Activated T-helper 1 cell treated with anti-CD3 and anti-CD28 coated beads, Interleukin-12 subunit alpha, Interleukin-12 subunit beta, Interleukin-2, Interleukin-4 antibody, amounts not matched to agents 30 ng/mL and 10 ng/mL and 1 ng/mL, durations not matched to agents 14 hours and 24 hours and 36 hours (primary cell): ENCODE measurements at places on chromosomes 12 and 14. TPM values are rescaled to one million over a fixed set of nuclear protein-coding genes. Genes with fewer than 3 reads are reported as not detected.

- no peaks in the 10 kb centered on the region for H3K36me3 ChIP-seq
- no peak for DNase-seq
- H3K4me3 ChIP-seq: no peak overlapping the region
- peaks cover 2% of the 10 kb centered on the region for H3K27me3 ChIP-seq
- no peak overlapping the region for H3K27ac ChIP-seq
Measured at GRCh38 chr12:108143144-108143543, 14.1 kb downstream of the WSCD2 start.

DNA sequence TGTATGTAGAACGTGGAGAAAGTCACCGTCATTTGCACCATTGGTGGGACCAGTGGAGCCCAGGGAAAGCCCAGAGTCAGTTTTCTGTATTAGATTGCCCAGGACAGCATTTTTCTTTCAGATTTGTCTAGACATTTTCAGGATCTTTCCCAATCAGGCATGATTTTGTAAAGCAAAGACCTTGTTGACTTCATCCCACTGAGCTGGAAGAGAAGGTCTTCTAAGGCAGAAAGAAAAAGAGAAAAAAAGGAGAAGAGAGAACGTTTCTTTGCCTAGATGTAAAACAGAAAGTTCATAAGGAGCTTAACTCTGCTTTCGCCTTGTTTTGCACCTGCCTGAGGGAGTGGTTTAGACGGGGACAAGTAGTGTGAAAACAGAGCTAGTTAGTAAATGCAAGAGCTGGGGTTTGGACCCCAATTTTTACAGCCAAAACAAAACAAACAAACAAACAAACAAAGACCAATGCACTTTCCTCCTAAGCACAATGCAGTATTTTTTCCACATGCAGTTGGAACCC lies 273.1 kb downstream of the ZFP36L1 start:
- no peaks in the 10 kb centered on the region for H3K27me3 ChIP-seq
- no peak for DNase-seq
- no peak overlapping the region for H3K4me3 ChIP-seq
- H3K36me3 ChIP-seq: no peaks in the 10 kb centered on the region
- no peaks in the 10 kb centered on the region for H3K4me1 ChIP-seq

MBD6 gene
- 63.3 and 66.8 TPM in 2 replicates for total RNA-seq

GRCh38 chr14:77071938-77072388 lies 26.1 kb upstream of the CIPC start:
- no peak for DNase-seq
- peaks cover 13% of the 10 kb centered on the region for H3K27me3 ChIP-seq
- H3K36me3 ChIP-seq: no peaks in the 10 kb centered on the region
- no peak overlapping the region for H3K27ac ChIP-seq
- H3K4me3 ChIP-seq: no peak overlapping the region

GRCh38 chr14:90828642-90829487 lies 12.6 kb upstream of the TTC7B start:
- peak; percentile 42 for DNase-seq
- H3K27me3 ChIP-seq: peaks cover 5% of the 10 kb centered on the region
- peak overlapping the region; percentile 88 for H3K27ac ChIP-seq
- H3K4me3 ChIP-seq: peak overlapping the region; percentile 76

- no peak for DNase-seq
- no peak overlapping the region for H3K27ac ChIP-seq
- peaks cover 10% of the 10 kb centered on the region for H3K4me1 ChIP-seq
- H3K27me3 ChIP-seq: no peaks in the 10 kb centered on the region
- peaks cover 7% of the 10 kb centered on the region for H3K36me3 ChIP-seq
Measured at GRCh38 chr12:100156731-100157426, 14.2 kb upstream of the BLTP3B start.

RNF34 gene
- 80.6 and 83.7 TPM in 2 replicates for total RNA-seq

GRCh38 chr14:90613453-90613852 lies 202.8 kb downstream of the TTC7B start:
- no peak overlapping the region for H3K4me3 ChIP-seq
- H3K27me3 ChIP-seq: peaks cover 4% of the 10 kb centered on the region
- H3K4me1 ChIP-seq: no peaks in the 10 kb centered on the region
- no peak for DNase-seq
- H3K27ac ChIP-seq: no peak overlapping the region

GRCh38 chr14:24058260-24058950 lies 6.6 kb downstream of the CARMIL3 start:
- H3K4me1 ChIP-seq: peaks cover 13% of the 10 kb centered on the region
- H3K27me3 ChIP-seq: peaks cover 3% of the 10 kb centered on the region
- no peak overlapping the region for H3K4me3 ChIP-seq
- H3K36me3 ChIP-seq: no peaks in the 10 kb centered on the region
- H3K27ac ChIP-seq: peak overlapping the region; percentile 65

- peak; percentile 65 for DNase-seq
- no peaks in the 10 kb centered on the region for H3K27me3 ChIP-seq
- peaks cover 18% of the 10 kb centered on the region for H3K4me1 ChIP-seq
- H3K36me3 ChIP-seq: peaks cover 47% of the 10 kb centered on the region
- H3K27ac ChIP-seq: no peak overlapping the region
Measured at GRCh38 chr12:8045952-8046944, 13.7 kb downstream of the FOXJ2 start.

DNA sequence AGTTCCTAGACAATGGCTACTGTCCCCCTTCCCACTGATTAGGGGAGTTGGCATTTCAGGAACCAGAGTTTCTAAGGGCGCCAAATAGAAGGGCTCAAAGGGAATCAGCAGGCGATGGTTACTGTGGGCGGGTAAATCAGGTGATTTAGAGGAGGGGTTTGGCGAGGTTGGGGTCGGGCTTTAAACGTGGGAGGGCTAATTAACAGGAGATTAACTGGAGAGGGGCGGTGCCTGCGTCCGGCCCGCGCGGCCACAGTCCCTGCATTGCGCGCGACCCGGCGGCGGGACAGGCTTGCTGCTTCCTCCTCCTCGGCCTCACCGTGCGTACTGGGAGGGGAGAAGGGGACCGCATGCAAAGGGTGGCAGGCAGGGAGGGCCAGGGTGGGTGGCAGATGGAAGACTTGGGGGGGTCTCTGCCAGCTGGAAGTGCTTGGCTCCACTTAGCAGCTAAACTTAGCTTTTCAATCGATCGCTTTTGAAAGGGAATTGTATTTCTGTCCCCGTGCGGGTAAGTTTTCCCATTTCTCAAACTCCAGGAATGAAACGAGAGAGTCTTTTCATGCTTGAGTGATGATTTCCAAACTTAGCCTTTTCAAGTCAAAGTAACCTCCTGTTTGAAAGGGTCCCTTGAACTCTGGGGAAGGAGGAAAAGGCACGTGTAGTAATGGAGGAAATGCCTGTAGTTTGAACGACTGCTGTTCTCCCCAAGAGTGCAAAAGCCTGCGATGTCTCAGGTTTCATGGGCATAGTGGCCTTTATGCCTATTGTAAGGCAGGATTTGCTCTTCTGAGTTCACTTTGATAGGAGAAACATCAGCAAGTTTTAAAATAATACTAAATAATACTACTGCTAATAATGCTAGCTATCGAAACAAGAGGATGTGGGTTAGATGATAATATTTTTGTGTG lies at the start of gene MGST1:
MGST1 (plus strand) TSS at position 255 of the 908 bp plus-strand sequence. CDS start 6,608 bp downstream, outside the sequence.
- peaks cover 8% of the 10 kb centered on the region for H3K27me3 ChIP-seq
- H3K4me1 ChIP-seq: no peaks in the 10 kb centered on the region
- DNase-seq: no peak
- no peaks in the 10 kb centered on the region for H3K36me3 ChIP-seq
- H3K4me3 ChIP-seq: no peak within 1 kb of the TSS
